ENCODE measurements at places on chromosomes 2 and 18. TPM values are rescaled to one million over a fixed set of nuclear protein-coding genes. Genes with fewer than 3 reads are reported as not detected.

DNA sequence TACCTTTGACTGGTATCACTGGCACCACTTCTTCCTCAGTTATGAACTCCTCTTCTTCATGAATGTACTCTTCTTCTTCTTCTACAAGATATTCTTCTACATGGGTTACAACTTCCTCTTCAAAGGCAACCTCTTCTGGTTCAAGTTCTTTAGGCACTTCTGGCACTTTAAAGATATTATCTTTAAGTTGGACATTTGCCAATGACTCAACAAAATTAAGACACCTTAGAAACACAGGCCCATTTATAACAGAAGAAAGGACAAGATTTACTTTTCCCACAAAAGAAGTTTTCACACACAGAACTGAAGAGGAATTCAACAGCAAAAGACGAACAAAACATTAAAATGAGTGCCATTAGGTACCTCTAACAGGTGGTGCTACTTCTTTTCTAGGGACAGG, 127.3 kb downstream of the TTN start:
- no peaks in the 10 kb centered on the region for H3K36me3 ChIP-seq
- H3K27me3 ChIP-seq, result no peaks in the 10 kb centered on the region
- no peak overlapping the region for H3K4me3 ChIP-seq
- no peaks in the 10 kb centered on the region for H3K4me1 ChIP-seq
- no peak for DNase-seq

The TMEFF2 gene
- total RNA-seq, result 0.43 TPM

DNA sequence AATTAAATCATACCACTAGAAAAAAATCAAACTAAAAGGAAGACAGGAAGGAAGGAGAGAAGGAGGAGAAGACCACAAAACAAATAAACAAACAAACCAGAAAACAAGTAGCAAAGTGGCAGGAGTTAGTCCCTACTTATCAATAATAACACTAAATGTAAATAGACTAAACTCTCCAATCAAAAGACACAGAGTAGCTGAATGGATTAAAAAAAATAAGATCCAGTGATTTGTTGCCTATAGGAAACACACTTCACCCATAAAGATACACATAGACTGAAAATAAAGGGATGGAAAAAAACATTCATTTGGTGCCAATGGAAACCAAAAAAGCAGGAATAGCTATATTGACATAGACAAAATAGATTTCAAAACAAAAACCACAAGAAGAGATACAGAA, 23.4 kb upstream of the BAZ2B start:
- no peak overlapping the region for H3K27ac ChIP-seq
- no peaks in the 10 kb centered on the region for H3K4me1 ChIP-seq
- no peaks in the 10 kb centered on the region for H3K36me3 ChIP-seq
- no peaks in the 10 kb centered on the region for H3K27me3 ChIP-seq
- H3K4me3 ChIP-seq, result no peak overlapping the region

GRCh38 chr2:45909677-45910191, 258.3 kb downstream of the PRKCE start:
- H3K4me1 ChIP-seq, result peaks cover 18% of the 10 kb centered on the region
- no peaks in the 10 kb centered on the region for H3K36me3 ChIP-seq
- H3K27me3 ChIP-seq, result no peaks in the 10 kb centered on the region
- DNase-seq, result no peak
- H3K4me3 ChIP-seq, result no peak overlapping the region

- no peak overlapping the region for H3K27ac ChIP-seq
- no peaks in the 10 kb centered on the region for H3K4me1 ChIP-seq
- H3K4me3 ChIP-seq, result no peak overlapping the region
- no peak for DNase-seq
- peaks cover 43% of the 10 kb centered on the region for H3K36me3 ChIP-seq
- no peaks in the 10 kb centered on the region for H3K27me3 ChIP-seq
These were observed 101.7 kb upstream of the TFCP2L1 start for GRCh38 chr2:121386707-121387106.

DNA sequence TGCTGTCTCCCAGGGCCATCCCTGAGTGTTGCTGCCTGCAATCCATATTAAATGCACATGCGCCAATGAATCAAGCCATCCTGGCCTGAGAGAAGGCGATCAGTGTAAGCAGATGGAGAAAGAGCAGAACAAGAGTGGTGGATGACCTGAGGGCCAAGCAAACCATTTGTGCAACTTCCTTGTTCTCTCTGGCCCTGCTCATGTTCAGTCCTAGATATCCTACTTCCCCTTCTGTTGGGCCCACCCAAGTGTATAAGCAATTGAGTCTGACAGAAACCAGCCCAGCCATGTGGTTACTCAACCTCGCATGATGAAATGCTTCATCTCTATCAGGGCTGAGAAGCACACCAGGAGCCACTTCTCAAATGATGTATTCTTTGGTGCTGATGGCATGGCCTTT, 383.1 kb upstream of the ID2 start:
- H3K27ac ChIP-seq, result no peak overlapping the region
- H3K4me3 ChIP-seq, result no peak overlapping the region
- DNase-seq, result peak; percentile 27
- H3K36me3 ChIP-seq, result no peaks in the 10 kb centered on the region

DNA sequence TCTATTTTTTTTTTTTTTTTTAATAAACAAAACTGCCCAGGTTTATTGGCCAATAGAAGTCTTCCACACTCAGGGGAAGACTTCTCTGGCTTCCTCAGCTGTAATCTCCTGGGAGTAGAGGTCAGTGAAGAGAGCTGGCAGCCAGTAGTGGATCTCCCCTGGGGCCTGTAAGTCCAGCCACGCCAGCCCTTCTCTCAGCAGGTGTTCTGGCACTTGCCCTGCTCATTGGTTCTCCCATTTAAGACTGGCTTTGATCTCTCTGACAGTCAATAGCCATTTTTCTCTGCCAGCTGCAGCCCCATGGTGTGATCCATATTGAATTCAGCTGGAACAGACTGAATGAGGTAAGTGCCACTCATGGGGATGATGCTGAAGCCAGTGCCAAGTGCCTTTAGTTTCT, 170.6 kb upstream of the SPHKAP start:
- H3K4me3 ChIP-seq, result no peak overlapping the region
- no peaks in the 10 kb centered on the region for H3K36me3 ChIP-seq
- no peaks in the 10 kb centered on the region for H3K27me3 ChIP-seq
- H3K4me1 ChIP-seq, result no peaks in the 10 kb centered on the region
- H3K27ac ChIP-seq, result no peak overlapping the region

DNA sequence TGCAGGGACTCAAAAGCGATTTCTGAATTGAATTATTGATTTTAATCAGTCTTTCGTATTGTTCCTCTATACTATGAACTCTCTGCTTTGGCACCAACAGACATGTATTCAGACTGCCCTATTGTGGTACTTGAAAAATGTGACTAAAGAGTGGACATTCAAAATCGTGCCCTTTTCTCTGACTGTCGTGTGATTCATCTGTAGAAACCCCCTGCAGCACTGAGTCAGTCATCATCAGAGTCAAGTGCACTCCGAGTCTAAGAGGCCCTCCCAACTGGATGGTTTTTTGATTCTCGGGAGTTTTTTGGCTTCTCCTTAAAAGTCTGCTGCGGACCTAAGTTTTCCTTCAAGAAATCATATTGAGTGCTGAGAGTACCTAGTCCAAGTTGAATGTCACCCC, 96.4 kb upstream of the FOSL2 start:
- H3K36me3 ChIP-seq, result no peaks in the 10 kb centered on the region
- no peaks in the 10 kb centered on the region for H3K27me3 ChIP-seq
- no peak overlapping the region for H3K4me3 ChIP-seq
- no peak for DNase-seq
- no peak overlapping the region for H3K27ac ChIP-seq

GRCh38 chr2:207937823-207938222, 87.5 kb downstream of the PLEKHM3 start:
- peaks cover 3% of the 10 kb centered on the region for H3K4me1 ChIP-seq
- no peak overlapping the region for H3K4me3 ChIP-seq
- no peaks in the 10 kb centered on the region for H3K27me3 ChIP-seq
- H3K36me3 ChIP-seq, result no peaks in the 10 kb centered on the region
- DNase-seq, result no peak

Data from lung (tissue), 17 donors.